Activated CD4-positive, CD25-positive, alpha-beta regulatory T cell treated with anti-CD3 and anti-CD28 coated beads, Interleukin-2, amount 50 U/mL, for 72 hours (primary cell): ENCODE measurements at places on chromosomes 2 and 18.

- DNase-seq = no peak
Observed at GRCh38 chr2:95031076-95031725, 5.7 kb downstream of the MAL start.

DNA sequence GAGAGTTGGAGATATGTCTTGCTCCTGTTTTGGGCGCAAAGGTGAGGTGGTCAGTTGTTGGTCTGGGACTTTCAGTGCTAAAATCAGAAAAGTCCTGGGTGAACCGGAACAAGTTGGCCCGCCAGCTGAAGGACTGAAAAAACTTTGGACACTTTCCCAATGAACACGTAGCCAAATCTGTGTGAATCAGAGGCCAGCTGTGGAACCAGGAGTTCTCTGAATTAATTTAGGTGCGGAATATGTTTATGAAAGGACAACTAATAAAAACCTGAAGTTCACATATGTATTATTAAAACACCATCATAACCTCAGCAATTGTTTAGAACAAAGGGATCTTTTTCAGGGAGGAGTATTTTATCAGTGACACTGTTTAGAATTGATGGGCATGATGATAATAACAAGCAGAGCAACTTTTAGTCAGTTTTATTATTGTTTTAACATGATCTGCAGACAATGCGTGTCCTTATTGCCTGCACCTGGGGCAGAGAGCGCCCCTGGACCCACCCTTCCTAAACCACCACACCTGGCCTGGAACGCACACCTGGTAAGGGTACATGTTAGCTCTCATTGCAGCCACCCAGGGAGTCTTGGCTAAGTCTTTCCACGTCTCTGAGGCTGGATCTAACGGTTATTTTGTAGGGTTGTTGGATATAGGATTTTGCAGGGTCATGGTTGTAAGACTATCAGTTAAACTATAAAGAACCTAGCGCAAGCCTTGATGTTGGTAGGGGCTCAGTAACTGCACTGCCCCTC is 9.9 kb upstream of the ODC1 start:
- DNase-seq = no peak

DNA sequence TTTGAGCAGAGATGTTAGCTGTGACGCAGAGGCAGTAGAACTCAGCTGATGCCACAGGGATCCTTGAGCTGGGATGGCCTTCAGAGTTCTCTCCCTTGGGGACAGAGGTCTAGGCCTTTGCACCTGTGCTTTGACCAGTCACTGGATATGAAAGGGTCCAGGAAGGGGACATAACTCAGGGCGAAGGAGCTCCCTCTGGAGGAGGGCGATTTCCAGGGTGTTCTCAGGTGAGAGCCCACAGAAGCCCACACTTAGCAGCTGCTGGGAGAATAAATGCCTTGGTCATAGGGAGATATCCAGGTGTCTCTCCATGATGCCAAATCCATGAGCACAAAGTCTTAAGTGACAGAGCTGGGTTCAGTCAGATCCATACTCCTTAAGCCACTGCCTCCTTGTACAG is 369.2 kb downstream of the NYAP2 start:
- no peak for DNase-seq

GRCh38 chr2:39779927-39780326 is 869 bp upstream of the THUMPD2 start:
- no peak for DNase-seq
